ENCODE measurements at places on chromosomes 6 and 20. TPM values are rescaled to one million over a fixed set of nuclear protein-coding genes. Genes with fewer than 3 reads are reported as not detected.

DNA sequence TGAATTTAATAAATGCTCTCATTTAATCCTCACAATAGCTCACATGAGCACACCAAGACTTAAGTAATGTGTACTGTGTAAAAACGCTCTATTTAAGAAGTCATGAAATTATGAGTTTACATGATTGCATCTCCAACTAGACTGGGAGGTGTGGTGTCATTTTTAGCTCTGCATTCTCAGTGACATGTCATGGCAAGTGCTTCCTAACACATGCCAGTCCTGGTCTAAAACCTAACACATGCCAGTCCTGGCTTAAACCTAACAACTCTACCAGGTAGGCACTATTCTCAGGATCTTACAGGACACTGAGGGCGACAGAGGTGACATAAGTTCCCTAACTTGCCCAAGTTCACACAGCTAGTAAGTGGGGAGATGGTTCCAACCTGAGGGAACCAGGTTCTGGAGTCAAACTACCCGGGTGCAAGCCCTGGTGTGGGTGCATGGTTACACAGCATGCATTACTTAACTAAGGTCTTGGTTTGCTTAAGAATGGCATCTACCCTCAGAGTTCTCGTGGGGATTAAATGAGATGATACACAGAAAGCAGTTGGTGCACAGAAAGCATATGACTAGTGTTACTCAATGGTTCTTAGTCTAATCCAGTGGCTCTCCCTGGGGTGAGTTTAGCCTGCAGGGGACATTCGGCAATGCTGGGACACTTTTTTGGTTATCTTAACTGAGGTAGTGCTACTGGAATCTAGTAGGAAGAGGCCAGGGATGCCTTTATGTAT is 14.7 kb downstream of the CLDN20 start:
- DNase-seq: no peak

GRCh38 chr6:144344646-144345045 is 59.5 kb downstream of the UTRN start:
- DNase-seq: peak; percentile 62

GRCh38 chr6:31339210-31339609 is 17.8 kb downstream of the HLA-B start:
- no peak for DNase-seq

DNA sequence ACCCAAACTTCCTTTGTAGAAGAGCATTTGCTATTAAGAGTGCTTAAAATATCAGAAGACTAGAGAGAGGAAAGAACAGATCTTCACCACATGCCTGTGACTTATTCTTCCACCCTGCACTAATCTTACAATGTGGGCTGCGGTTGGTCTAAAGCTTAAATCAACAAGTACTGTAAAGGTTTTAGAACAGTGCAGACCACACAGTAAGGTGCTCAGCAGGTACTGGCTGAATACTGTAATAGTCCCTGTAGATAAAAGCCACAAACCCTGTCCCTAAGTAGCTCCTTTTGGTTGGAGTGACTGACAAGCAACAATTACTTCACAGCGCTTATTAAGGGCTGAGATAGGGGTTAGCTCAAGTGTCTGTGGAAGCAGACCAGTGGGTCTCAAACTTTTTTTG is 972 bp upstream of the PHF3 start:
- DNase-seq: no peak

- DNase-seq: no peak
Observed at GRCh38 chr6:145704143-145704781, 31.1 kb downstream of the EPM2A start.

DNA sequence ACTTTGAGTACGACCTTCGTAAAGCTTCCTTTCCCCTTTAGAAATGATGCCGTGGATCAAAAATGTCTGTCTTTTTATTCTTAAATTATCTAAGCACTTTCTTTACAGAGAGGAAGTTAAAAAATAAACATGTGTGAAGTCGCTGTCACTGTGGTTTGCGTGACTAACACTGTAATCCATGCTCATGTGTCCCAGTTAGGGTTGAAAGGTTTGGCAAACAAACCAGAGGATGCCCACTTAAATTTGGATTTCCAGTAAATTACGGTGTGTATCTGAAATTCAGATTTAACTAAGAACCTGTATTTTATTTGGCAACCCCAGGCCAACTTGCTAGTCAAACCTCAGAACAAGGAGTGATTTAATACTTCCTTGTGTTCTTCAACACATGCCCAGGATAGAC is 21.1 kb downstream of the HLA-DRB1 start:
- DNase-seq: no peak

DNA sequence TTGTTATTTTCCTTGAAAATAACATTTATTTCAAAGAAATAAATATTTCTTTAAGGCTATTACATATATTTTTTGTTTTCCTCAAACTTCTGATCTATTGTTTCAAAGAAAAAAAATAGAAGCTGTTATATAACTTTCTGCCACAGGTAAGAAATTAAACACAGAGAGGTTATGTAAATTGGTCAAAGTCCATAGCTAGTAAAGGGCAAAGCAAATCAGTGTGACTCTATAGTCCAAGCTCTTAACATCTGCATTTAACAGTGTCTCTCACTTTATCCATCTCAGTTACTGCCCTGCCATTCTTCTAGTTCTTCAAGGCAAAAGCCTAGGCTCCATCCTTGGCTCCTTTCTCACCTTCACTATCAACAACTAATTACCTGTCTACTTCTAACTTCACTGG is 57.1 kb downstream of the RWDD2A start:
- no peak for DNase-seq

- no peak for DNase-seq
Observed at GRCh38 chr6:35260591-35261570, 1.3 kb downstream of the ZNF76 start.

- DNase-seq: no peak
Observed at GRCh38 chr6:118724211-118724610, 72.8 kb upstream of the CEP85L start.

The GPR63 gene
- 2.8 TPM for total RNA-seq

The PRDM1 gene
- total RNA-seq: 27.1 TPM
